Activated CD4-positive, alpha-beta T cell treated with anti-CD3 and anti-CD28 coated beads for 36 hours (primary cell): ENCODE measurements at places on chromosomes 5 and 9. TPM values are rescaled to one million over a fixed set of nuclear protein-coding genes. Genes with fewer than 3 reads are reported as not detected.

BNIP1 gene
- 26.8 TPM for total RNA-seq

TNFSF15 gene
- 0.50 TPM for total RNA-seq

PCDHGC5 gene
- total RNA-seq, result not detected

ARHGEF37 gene
- 2.1 TPM for total RNA-seq

ANKRD34B gene
- total RNA-seq, result not detected

IL4 gene
- 0.32 TPM for total RNA-seq

ACOT12 gene
- not detected for total RNA-seq

TMEM250 gene
- total RNA-seq, result 28.8 TPM

RGP1 gene
- 14.0 TPM for total RNA-seq

- no peak for DNase-seq
Observed at GRCh38 chr5:5675511-5675910, 253.0 kb downstream of the ICE1 start.

DNA sequence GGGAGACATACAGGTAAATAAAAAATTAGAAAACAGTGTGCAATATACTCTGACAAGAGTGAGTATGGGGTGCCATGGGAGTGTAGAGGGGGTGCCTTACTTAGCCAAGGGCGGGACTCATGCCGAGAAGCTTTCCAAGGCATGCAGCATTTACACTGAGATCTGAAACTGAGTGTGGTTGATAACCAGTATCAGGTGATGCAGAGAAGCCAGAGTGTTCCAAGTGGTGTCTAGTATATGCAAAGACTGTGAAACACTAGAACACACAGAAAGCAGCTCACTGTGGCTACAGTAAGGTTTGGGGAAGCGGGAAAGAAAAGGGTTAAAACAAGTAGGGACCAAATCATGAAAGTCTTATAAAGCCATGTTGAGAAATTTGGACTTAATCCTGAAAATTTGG, 30.5 kb upstream of the ERBIN start:
- no peak for DNase-seq

DNA sequence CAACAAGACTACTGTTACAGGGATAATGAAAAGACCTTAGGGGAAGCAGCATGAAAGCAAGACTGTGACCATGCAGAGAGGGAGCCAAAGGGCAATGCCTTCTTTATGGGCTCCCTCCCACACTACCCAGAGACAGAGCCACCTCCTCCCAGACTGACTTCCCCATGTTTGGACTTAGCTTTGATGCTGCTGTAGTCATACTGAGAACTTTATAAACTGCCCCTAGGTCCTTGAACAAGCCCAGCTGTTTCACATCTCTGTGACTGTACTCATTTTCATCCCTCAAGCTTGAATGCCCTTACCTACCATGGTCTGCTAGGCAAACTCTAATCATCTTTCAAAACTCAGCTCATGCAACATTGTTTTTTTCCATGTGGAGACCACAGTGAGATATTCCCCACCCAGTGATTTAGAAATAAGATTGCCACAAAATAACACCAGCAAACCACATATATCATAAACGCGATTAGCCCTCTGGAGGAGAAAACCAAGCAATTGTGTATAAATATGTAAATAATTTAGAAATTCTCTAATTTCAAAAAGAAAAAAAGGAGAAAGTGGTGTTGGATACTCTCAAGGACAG, 23.4 kb upstream of the FAM169A start:
- no peak for DNase-seq

DNA sequence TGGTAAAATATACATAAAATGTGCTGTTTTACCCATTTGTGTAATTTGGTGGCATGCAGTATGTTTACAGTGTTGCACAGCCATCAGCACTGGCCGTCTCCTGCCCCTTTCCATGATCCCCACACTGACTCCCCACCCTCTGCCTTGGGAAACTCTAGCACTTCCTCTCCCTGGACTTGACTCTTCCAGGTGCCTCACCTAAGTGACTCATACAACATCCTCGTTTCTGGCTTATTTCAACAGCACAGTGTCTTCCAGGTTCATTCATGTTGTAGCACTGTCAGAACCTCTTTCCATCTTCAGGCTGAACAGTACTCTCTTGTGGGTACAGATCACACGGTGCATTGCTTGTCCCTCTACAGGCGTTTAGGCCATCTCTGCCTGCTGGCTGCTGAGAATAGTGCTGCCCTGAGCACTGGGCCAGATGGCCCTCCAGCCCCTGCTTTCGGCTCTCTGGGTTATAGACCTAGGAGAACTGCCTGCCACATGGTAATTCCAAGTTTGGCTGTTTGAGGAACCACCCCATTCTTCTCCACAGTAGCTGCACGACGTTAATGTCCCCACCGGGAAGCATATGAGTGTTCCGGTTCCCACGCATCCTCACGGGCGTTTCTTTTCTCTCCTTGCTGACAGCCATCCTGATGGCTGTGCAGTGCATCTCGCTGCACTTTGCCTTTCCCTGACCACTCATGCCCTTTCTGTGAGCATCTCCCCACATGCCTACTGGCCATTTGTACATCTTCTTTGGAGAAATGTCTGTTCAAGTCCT, 211.8 kb downstream of the FANCC start:
- no peak for DNase-seq

GRCh38 chr9:105053209-105053652, 125.3 kb upstream of the ABCA1 start:
- DNase-seq, result peak; percentile 85

DNA sequence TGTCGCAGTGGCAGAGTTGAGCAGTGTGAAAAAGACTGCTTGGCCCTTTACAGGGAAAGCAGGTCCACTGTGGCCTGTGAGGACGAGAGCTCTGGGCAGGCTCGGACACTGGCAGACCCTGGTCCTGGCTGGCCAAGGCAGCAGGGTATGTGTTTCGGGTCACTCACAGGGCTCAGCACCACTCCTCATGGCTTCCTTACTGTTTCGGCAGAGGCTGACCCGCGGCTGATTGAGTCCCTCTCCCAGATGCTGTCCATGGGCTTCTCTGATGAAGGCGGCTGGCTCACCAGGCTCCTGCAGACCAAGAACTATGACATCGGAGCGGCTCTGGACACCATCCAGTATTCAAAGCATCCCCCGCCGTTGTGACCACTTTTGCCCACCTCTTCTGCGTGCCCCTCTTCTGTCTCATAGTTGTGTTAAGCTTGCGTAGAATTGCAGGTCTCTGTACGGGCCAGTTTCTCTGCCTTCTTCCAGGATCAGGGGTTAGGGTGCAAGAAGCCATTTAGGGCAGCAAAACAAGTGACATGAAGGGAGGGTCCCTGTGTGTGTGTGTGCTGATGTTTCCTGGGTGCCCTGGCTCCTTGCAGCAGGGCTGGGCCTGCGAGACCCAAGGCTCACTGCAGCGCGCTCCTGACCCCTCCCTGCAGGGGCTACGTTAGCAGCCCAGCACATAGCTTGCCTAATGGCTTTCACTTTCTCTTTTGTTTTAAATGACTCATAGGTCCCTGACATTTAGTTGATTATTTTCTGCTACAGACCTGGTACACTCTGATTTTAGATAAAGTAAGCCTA, 15.7 kb downstream of the SQSTM1 start:
- DNase-seq, result peak; percentile 79

DNA sequence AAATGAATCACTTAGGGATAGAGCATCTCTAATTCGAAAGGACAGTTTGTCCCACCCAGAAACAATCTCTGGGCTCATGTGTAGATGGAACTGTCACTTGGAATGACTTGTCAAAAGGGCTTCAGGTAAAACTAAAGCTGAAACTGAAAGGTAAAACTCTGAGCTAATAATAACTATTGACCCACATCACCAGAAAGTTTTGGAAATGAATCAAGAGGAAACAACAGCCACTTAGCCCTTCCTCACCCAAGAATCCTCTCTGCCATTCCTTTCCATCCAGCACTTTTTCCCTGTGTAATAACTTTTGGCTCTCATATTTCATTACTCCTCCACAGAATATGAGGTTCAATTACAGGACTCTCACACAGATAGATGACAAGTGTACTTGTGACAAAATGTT, 14.0 kb upstream of the GLRX start:
- no peak for DNase-seq

GRCh38 chr9:17349831-17350230, 215.0 kb downstream of the CNTLN start:
- DNase-seq, result no peak

DNA sequence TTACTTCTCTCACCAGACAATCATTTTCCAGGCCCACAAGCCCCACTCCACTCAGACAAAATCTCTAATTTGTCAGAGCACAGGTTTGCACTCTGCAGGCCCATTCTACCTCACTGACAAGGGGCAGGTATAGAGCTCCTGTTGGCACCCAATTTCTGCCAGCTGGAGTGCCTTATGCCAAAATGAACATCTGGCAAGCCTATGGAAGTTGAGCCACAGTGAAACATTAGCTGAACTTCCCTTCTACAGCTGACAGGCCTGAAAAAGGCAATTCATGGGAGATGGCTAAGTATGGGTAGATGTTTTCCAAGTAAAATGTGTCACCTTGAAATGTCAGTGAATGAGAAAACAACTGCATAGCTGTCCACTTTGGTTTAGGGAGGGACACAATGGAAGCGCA, 87.0 kb downstream of the SPOCK1 start:
- no peak for DNase-seq

- no peak for DNase-seq
Observed at GRCh38 chr5:32973646-32974045, 262.5 kb downstream of the NPR3 start.

DNA sequence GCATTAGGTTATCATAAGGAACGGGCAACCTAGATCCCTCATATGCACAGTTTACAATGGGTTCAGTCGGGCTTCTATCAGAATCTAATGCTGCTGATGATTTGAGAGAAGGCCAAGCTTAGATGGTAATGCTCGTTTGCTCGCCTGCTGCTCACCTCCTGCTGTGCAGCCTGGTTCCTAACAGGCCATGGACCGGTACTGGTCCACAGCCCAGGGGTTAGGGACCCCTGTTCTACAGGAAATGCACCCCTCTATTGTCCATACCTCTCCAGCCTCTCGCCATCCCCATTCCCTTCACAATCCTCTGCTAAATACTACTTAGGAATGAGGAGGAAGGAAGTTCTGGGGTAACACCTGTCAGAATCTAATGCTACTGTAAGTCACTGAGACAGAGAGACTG, 75.1 kb downstream of the OXCT1 start:
- DNase-seq, result no peak

GRCh38 chr9:124343533-124344290, 71.5 kb downstream of the PSMB7 start:
- DNase-seq, result no peak

DNA sequence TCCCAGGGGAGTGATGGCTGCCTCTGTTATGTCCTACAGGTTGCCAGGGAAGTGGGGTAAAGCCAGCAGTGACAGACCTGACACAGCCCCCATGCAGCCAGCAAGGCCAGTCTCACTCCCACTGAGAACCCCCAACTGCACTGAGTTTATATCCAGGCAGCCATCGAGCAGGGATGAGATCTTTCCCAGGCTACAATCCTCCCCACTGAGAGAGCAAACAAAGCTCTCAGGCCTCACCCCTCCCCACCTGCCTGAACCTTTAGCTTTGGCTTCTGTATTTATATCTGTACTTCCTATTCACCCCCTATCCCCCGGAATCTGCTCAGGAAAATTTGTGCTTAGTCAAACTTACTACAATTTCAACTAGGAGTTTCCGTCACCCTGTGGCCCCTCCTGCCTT, 284.1 kb downstream of the FAM170A start:
- DNase-seq, result no peak

- no peak for DNase-seq
Observed at GRCh38 chr5:173940269-173940668, 48.7 kb upstream of the C5orf47 start.

DNA sequence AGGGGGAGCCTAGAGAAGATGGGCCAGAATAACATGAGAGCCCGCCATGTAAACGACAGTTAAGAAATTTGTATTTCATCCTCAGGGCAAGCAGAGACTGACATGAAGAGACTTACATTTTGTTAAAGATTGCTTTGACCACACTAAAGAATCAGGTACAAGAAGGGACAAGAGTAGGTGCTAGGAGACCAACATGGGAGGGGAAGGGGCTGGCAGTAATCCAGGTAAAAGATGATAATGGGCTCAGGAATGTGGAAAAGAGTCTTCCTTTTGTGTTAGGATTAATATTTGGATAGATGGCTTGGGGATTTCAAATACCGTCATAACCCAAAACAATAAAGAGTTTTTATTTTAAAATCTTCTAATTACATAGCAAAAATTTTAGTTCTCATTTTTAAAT, 137.3 kb downstream of the ZNF462 start:
- no peak for DNase-seq

- no peak for DNase-seq
Observed at GRCh38 chr9:106800701-106801270, 62.2 kb upstream of the ZNF462 start.

DNA sequence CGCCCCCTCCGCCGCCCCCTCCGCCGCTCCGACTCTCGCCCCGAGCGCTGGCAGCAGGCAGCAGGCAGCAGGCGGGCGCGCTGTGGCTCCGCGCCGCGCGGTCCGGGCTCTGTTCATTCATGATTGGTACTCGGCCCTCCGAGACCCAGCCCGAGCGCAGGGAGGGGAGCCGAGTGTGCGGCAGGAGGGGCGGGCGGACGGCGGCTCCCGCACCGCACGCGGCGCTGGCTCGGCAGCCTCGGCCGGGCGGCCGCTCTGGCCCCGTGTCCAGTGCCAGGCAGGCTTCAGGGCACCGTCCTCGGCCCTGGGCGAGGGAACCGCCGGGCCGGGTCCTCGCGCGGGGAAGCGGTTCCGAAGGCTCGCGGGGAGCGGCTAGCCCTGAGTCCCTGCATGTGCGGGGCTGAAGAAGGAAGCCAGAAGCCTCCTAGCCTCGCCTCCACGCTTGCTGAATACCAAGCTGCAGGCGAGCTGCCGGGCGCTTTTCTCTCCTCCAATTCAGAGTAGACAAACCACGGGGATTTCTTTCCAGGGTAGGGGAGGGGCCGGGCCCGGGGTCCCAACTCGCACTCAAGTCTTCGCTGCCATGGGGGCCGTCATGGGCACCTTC, at the start of gene KCNIP1:
TSS of gene KCNIP1 (plus strand) at position 31 of the 607 bp plus-strand sequence.
- no peak for DNase-seq

- DNase-seq, result no peak
Observed at GRCh38 chr5:68426586-68426985, 211.0 kb downstream of the PIK3R1 start.

DNA sequence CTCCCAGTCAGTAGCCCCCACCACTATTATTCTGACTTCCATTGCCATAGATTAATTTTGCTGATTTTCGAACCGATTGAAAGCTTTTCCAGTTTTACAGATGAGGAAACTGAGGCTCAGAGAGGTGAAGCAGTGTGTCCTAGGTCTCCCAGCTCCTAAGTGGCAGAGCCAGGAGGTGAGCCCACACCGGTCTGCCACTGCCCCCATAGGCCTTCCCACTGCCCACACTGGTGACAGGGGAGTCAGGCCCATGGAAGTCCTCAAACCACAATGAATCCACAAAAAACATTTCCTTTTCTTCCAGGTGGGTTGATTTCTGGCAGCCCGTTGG, 54.9 kb upstream of the RPL26L1 start:
- DNase-seq, result no peak

- DNase-seq, result no peak
Observed at GRCh38 chr5:16740811-16741392, 124.1 kb upstream of the RETREG1 start.

GRCh38 chr5:173825215-173825865, 62.8 kb upstream of the CPEB4 start:
- no peak for DNase-seq

GRCh38 chr9:123763910-123764588, 165.9 kb downstream of the DENND1A start:
- no peak for DNase-seq
